ENCODE measurements at places on chromosomes 12 and 14.

- DNase-seq, result no peak
- H3K36me3 ChIP-seq, result no peaks in the 10 kb centered on the region
Observed at GRCh38 chr14:65790172-65790815, 377.8 kb downstream of the FUT8 start.

- DNase-seq, result peak; percentile 85
- peaks cover 3% of the 10 kb centered on the region for H3K36me3 ChIP-seq
- no peak overlapping the region for H3K4me3 ChIP-seq
- no peaks in the 10 kb centered on the region for H3K4me1 ChIP-seq
- no peaks in the 10 kb centered on the region for H3K27me3 ChIP-seq
- H3K27ac ChIP-seq, result no peak overlapping the region
Observed at GRCh38 chr12:28415755-28416154, 225.5 kb downstream of the CCDC91 start.

DNA sequence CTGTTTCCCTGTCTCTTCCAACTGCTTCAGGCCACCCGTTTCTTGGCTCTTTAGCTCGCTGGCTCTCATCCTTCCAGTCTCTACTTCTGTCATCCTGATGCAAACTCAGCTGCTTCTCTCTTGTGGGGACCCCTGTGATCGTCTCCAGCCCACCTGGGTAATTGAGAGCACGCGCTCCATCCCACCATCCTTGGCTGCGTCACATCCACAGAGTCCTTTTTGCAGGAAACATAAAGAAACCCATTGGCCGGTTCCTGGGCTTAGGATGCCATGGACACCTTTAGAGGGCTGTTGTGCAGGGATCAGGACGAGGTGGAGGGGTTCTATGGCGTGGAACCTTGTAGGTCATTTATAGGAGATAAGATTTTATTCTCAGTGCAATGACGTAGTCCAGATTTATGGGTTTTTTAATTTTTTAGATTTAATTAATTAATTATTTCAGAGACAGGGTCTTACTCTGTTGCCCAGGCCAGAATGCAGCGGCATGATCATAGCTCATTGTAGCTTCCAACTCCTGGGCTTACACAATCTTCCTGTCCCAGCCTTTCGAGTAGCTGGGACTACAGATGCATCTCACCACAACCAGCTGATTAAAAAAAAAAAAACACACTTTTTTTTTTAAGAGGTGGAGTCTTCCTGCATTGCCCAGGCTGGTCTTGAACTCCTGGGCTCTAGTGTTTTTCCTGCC is 82.6 kb downstream of the CCDC92 start:
- H3K4me3 ChIP-seq, result no peak overlapping the region
- DNase-seq, result no peak
- no peaks in the 10 kb centered on the region for H3K4me1 ChIP-seq

DNA sequence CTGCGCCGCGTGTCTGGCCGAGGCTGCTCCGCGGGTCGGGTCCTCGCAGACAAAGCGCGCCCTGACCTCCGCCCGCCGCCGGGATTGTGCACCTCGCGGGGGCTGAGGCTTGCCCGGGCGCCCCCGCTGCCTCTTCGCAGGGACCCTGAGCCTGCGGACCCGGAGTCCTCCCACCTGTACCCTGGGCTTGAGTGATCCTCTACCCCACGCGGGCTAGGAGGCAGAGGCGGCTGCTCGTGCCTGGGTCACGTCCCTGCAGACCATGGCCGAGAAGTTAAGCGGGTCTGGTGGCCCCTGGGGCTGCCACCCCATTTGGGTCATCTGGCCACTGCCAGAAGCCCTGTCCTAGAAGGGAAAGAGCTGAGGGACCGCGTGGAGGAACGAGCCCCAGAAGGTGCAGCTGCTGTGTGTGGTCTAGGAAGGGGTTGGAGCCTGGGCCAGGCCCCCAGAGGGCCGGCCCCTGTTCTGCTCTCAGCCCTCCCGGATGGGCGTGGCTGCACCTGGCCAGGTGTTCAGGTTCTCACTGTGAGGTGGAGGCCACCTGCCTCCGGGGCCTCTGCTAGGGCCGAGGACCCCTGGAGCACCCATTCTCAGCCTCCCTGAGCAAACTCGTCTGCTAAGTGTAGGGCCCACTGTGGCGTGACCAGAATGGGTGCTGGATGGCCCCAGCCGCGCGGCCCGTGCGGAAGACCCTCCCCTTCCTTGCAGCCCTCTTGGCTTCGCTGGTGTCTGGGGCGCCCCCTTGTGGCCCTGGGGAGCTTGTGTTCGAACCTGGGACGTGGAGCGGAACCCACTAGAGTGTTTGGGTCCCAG is 49.6 kb downstream of the LRCOL1 start:
- no peaks in the 10 kb centered on the region for H3K27me3 ChIP-seq
- peak overlapping the region; percentile 93 for H3K4me3 ChIP-seq
- H3K4me1 ChIP-seq, result no peaks in the 10 kb centered on the region
- no peak overlapping the region for H3K27ac ChIP-seq
- DNase-seq, result peak; percentile 51
- peaks cover 5% of the 10 kb centered on the region for H3K36me3 ChIP-seq

DNA sequence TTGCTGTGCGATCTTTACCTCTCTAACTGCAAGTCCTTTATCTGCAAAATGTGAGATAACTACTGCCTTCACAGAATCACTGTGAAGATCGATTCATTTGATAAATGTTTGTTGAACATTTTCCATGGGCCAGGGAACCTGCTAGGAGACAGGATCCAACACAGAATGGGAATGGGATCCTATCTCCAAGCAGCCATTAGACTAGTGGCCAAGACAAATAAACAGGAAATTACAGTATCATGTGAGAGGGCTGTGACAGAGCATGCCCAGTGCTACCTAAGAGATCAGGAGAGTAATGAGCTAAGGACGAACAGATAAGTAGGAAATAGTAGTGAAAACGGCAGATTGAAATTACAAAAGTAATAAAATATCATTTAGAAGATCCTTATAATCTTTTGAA is 105.7 kb downstream of the GRIN2B start:
- no peak for DNase-seq
- no peak overlapping the region for H3K27ac ChIP-seq
- H3K4me3 ChIP-seq, result no peak overlapping the region
- no peaks in the 10 kb centered on the region for H3K27me3 ChIP-seq
- H3K4me1 ChIP-seq, result no peaks in the 10 kb centered on the region
- no peaks in the 10 kb centered on the region for H3K36me3 ChIP-seq

- H3K4me1 ChIP-seq, result peaks cover 1% of the 10 kb centered on the region
- peak overlapping the region; percentile 46 for H3K27ac ChIP-seq
- no peak for DNase-seq
- no peaks in the 10 kb centered on the region for H3K27me3 ChIP-seq
Observed at GRCh38 chr12:113333877-113334785, 778 bp downstream of the SLC8B1 start.

GRCh38 chr12:4289231-4289878 is 15.8 kb downstream of the CCND2 start:
- no peaks in the 10 kb centered on the region for H3K27me3 ChIP-seq
- H3K4me3 ChIP-seq, result no peak overlapping the region
- H3K4me1 ChIP-seq, result no peaks in the 10 kb centered on the region
- DNase-seq, result no peak
- H3K27ac ChIP-seq, result no peak overlapping the region

- no peak for DNase-seq
- H3K27me3 ChIP-seq, result no peaks in the 10 kb centered on the region
- H3K36me3 ChIP-seq, result no peaks in the 10 kb centered on the region
- H3K27ac ChIP-seq, result no peak overlapping the region
Observed at GRCh38 chr12:118345355-118345754, 27.4 kb downstream of the TAOK3 start.
